Natural killer cell treated with Interleukin-12 subunit alpha and Interleukin-12 subunit beta and Interleukin-15 and Interleukin-18, amount 100 ng/mL, for 72 hours (primary cell): ENCODE measurements at places on chromosomes 2 and 18.

- DNase-seq: no peak
These were observed 45.0 kb upstream of the CYTIP start for GRCh38 chr2:157488877-157489276.

GRCh38 chr2:150876251-150876950 lies 385.3 kb downstream of the RBM43 start:
- DNase-seq: no peak

- DNase-seq: no peak
These were observed 64.8 kb downstream of the ARHGAP25 start for GRCh38 chr2:68799140-68800026.

DNA sequence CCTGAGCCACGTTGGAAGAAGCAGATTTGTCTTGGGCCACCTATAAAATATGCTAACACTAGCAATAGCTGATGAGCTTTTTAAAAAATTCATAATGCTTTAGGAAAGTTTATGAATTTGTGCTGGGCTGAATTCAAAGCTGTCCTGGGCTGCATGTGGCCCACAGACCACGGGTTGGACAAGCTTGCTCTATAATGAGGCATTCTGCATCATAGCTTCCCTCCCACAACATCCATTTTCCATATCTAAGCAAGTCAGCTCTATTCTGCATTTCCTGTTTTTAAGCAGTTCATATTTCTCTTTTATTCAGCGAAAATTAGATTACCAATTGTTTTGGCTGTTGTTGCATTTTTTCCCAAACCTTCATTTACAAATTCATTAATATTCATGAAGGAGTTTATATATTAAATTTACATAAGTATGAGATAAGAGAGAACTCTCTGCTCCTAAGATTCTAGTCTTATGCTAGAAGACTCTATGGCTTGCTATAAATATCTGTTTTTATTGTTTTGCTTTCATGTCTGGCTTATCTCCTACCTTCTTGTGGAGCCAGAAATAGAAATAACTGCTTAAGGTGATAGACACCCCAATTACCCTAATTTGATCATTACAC lies 114.5 kb upstream of the HNRNPA3 start:
- DNase-seq: no peak

DNA sequence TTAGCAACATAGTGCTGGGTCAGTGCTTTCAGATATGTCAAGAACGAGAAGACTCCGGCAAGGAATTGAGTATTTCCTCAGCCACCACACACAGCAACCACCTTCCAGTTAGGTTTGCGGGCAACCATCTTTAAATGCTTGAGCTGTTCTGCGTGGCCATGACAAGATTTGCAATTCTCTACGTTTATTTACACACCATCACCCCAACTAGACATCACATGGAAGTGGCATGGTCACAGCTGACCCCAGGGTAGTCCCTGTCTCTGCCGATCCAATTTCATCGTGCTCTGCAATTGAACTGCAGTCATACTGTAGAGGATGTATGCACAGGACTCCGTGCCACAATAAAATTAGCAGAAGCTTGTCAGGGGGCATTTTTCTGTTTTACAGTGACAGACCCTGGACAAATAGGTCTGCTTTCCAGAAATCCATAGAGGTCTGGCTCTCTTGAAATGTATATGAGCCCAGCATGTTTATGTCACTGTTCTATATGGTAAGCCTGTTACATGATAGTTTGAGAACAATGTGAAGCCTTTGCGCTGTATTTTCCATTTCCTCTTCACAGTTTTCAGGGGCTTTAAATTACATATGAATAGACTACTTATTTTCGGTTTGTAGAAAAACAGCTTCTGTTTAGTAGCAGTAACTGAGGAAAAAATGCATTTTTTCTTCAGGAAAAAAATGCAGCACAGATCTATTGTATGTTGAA lies 605.2 kb downstream of the NR4A2 start:
- no peak for DNase-seq

- DNase-seq: no peak
These were observed 1604.8 kb upstream of the ZEB2 start for GRCh38 chr2:146124741-146125140.

DNA sequence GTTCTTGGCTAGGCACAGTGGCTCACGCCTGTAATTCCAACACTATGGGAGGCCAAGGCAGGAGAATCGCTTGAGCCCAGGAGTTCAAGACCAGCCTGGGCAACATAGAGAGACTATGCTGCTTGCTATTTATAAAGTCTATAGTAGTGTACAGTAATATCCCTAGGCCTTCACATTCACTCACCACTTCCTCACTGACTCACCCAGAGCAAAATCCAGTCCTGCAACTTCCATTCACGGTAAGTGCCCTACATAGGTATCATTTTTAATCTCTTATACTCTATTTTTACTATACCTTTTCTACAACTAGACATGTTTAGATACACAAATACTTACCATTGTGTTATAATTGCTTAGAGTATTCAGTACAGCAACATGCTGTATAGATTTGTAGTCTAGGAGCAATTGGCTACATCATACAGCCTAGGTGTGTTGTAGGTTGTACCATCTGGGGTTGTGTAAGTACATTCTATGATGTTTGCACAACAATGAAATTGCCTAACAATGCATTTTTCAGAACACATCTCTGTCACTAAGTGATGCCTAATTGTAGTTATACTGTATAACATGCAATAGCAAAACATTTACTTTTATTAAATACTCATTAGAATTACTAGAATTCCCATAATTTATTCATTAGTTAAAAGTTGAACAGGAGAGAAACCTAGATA lies 8.8 kb downstream of the DHX57 start:
- DNase-seq: no peak

DNA sequence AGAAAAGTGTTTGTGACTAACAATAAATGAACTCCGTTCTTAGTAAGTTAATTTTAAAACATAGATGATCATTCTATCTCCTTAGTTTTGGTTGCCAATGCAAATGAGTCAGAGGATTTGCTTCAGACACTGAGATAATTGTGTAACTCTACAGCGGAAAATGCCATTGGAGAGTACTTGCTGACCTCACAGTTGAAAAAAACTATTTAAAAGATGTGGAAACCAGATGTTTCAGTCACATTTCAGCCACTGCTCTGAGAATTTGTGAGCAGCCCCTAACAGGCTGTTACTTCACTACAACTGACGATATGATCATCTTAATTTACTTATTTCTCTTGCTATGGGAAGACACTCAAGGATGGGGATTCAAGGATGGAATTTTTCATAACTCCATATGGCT lies at the start of gene TNFAIP6:
TSS of gene TNFAIP6 (plus strand) at position 234 of the 400 bp plus-strand sequence. CDS start at position 309, 75 bp downstream.
- no peak for DNase-seq

GRCh38 chr18:48859311-48860268 lies 91.2 kb downstream of the SMAD7 start:
- DNase-seq: no peak

DNA sequence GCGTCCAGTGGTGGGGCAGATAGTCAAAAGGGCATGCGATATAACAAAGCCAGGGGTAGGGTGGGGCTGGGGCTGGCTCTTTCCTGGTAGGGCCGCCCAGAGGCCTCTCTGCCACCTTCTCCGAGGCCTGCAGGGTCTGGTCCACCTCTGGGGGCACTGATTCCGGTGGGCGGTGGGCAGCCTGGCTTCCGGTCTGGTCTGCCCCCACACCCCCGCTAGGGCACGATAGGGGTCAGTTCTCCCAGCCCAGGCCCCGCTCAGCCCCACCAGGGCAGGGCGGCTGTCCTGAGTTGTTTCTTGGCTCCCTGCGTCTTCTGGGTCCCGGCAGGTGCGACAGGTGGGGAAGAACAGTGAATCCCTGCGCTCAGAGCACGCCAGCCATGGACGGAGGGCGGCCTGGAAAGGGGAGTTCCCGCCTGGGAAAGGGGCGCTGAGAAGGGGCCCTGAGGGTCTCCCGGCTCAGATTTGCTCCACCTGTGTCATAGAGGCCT lies 707 bp upstream of the ERFE start:
- no peak for DNase-seq

DNA sequence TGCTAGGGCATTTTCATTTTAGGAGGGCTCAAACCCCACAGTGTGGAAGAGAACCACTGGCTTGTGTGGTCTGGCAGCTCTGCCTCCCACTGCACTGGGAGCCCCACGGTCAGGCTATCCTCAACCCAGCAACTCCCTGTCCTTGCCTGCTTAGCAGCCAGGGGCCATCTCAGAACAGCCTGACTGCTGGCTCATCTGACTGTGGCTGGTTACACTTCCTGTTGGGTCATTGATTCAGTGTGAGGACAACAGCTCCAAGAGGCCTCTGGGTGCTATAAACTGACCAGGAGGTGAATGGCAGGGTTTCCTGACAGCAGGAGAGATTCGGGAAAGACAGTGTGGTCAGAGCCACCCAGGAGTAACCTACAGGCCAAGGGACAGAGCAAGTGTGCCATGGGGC lies 40.1 kb downstream of the AMER3 start:
- no peak for DNase-seq

DNA sequence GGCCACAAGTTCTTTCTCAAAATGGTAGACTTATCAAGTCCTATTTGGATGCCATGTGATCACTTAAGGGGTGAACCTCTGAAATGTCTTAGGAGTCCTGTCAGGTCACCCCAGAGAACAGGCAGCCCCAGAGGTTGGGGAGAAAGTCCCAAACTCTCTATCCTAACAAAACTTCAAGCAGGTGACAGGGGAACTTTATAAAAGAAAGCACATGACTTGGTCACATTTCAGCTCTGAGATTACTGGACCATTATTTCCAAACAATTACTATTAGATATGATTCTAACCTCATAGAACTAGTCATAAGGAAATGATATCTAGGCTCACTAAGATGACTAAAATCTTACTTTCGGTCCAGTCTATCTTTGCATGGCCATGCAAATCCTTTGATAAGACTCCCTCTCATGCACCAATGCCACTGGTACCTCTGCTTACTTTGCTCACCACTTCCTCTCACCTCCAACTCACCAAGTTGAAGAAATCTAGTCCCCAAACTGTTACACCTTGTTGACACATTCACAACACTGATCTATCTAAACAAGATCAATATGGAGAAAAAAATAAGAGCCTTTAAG lies 107.0 kb downstream of the GALNT14 start:
- DNase-seq: no peak

DNA sequence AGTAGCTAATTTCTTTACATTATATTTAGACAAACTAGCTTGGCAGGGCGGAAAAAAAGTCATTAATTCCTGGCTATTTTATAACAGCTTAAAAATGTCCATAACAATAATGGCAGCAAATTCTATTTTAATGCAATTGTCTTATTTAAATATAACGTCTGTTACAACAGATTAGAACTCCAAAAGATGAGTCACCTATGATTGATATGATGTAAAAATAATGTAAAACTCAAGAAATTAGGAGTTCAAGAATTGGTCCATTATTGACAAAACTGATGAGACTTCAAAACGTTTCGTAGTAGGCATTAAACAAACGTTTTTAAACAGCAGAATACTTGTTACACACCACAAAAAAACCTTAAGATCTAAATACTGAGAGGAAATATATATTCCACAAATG lies 2.7 kb downstream of the XPO1 start:
- no peak for DNase-seq

DNA sequence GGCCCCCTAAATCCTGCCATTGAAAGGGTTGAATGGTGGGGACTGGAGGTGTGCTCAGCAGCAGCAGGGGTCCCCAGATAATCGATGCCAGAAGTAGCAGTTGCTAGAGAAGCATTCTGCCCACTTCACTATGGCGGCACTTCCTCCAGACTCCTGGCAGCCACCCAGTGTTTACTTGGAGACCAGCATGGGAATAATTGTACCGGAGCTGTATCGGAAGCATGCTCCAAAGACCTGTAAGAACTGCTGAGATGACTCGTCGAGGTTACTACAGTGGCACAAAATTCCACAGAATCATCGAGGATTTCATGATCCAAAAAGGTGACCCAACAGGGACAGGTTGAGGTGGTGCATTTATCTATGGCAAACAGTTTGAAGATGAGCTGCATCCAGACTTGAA lies 11.0 kb upstream of the GAREM2 start:
- no peak for DNase-seq

GRCh38 chr18:76963936-76964335 lies 141.6 kb downstream of the ZNF236 start:
- DNase-seq: no peak

- no peak for DNase-seq
These were observed 68.3 kb upstream of the MYT1L start for GRCh38 chr2:2399396-2399795.

- DNase-seq: no peak
These were observed 4.2 kb upstream of the HOXD13 start for GRCh38 chr2:176088048-176088936.

DNA sequence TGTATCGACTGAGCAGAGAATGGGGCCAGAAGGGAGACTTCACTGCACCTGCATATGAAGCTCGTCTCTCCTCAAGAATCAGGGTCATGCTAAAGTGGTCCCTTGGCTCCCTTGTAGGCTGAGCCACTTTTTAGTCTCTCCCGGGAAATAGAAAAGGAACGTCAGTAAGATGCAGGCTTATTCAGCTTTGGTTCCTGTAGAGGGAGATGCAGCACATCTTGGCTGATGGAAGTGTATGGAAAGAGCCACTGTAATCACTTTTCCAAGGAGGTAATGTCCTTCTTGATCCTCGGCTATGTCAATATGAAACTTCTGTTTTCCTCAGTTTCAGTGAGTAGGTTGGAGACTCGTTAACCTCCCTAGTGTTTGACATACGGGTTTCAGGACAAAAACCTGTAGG lies 235.2 kb downstream of the GCA start:
- no peak for DNase-seq

DNA sequence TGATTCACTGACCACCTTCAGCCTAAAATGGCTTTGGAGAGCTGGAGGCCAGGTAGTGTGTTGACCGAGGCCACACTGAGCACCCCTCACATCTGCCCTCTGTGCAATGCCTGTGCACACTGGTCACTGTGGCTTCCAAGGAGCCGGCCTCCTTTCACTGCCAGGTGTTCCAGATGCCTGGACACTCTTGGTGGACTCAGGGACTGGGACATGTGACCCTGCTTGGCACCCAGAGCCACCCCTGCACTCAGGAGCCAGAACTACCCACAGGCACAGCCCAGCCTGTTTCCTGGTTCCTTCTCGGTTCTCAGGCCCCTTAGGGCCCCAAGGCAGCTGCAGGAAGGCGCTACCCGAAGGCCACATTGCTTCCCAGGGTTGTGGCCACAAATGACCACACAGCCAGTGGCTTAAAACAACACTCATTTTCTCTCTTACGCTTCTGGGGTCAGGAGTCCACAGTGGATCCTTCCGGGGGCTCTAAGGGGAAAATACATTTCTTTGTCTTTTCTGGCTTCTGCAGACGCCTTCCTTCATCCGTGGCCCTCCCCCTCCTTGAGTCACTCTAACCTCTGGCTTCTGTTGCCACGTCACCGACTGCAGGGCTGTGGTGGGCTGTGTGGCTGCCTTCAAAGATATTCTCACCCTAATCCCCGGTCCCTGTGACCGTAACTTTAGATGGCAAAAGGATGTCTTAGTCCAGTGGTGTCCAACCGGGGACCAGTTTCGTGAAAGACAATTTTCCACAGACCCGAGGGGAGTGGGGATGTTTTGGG lies 78.6 kb downstream of the ASB1 start:
- no peak for DNase-seq
